ENCODE measurements at places on chromosomes 1 and 21. TPM values are rescaled to one million over a fixed set of nuclear protein-coding genes. Genes with fewer than 3 reads are reported as not detected.

The RNF186 gene
- total RNA-seq, result not detected

DNA sequence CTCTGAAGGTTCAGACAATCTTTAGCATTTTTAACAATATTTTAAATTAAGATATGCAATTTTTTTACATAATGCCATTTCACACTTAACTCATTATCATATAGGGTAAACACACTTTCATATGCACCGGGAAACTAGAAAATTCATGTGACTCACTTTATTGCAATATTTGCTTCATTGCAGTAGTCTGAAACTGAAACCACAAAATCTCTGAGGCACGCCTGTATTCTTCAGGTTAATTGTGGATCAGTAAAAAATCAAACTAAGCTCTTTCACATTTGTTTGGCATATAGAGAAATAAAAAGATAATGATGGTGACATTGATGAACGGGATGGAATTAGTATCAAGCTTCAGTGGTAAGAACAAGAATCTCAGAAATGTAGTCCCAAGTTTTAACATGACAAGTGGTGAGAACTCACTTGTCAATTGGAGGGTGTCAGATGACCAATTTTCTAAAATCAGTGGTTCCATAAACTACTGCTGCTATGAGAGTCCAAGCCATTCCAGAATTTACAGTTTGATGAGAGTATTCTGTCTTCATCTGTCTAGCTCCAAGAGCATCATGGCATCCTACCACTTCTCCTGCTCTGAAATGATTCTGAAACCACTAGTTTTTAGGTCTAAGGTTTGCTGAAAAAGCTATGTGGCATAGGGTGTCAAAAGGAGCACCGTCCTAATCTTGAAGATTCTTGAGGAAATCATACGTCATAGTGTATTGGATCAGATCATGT is 281.0 kb downstream of the PTPRC start:
- DNase-seq, result no peak

- no peak for DNase-seq
These were observed 145.0 kb upstream of the TIAM1 start for GRCh38 chr21:31489014-31489413.

DNA sequence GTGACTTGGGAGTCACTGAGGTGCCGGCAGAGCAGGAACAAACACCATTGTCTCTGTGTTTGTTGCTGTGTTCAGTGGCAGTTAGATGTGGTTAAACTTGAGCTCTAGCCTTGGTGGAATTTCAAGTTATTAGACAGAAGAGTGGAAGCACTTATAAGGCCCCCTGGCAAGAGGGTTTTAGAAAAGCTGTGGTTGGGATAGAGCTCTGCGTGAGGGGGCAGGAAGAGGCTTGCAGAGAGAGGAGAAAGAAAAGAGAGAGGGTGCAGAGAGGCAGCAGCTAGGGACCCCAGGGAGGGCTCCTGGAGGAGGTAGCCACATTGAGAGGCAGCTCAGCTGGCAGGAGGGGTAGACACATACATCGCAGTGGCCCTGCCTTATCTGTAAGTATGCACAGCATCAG is 128.2 kb downstream of the GALNT2 start:
- DNase-seq, result no peak

GRCh38 chr1:37858931-37859506 is 373 bp downstream of the MTF1 start:
- no peak for DNase-seq

DNA sequence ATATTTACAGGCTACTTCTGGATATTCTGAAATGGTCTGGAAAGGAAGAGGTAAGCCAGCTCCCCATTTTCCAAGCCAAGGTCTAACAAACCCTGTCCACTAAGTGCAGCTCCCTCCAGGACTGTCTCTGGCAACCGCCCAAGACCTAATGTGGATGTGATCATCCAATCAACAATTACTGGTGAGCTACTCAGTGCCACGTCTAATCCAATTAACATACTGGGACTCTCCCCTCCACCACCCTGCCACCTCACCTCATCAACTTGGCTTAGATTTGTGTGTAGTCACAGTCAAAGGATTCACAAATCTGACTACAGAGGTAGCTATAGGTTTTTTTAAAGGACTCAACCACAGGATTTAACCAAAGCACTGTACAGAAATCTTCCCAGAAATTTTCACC is 25.4 kb upstream of the S100A7 start:
- DNase-seq, result no peak

GRCh38 chr1:230278871-230279582 is 147.1 kb downstream of the PGBD5 start:
- no peak for DNase-seq

The SPRR1A gene
- total RNA-seq, result not detected

- DNase-seq, result no peak
These were observed 37.7 kb downstream of the PIK3C2B start for GRCh38 chr1:204456826-204457442.

The CASQ1 gene
- total RNA-seq, result 129 TPM

- DNase-seq, result no peak
These were observed 149.5 kb upstream of the VAMP3 start for GRCh38 chr1:7621334-7622219.

GRCh38 chr1:29629401-29629800 is 393.1 kb downstream of the PTPRU start:
- no peak for DNase-seq

DNA sequence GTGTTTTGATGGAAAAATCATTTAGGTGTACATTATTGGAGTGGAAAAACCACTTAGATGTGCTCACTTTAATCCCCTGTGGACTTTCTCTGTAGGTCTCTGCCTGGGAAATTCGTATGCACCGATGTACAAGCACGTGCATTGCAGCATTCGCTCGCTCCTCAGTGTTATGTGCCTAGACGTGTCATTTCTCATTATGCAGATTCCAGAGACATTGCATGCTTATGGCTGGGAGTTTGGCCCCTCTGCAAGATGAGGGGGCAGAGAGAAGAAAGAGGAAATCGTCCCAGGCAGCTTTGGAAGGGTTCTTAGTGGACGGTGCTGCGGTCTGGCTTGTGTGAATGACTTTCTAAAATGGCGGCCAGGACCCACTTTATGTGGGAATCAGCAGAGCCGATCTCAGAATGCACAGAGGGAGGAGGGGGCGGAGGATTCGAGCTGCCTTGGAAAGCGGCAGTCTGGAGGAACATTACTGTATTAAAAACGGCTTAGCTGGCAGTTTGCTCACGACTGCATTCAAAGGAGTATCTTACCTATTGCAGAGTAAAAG is 2.3 kb downstream of the SPEN start:
- DNase-seq, result peak; percentile 43

The ANKRD34A gene
- 1.7 TPM for total RNA-seq

DNA sequence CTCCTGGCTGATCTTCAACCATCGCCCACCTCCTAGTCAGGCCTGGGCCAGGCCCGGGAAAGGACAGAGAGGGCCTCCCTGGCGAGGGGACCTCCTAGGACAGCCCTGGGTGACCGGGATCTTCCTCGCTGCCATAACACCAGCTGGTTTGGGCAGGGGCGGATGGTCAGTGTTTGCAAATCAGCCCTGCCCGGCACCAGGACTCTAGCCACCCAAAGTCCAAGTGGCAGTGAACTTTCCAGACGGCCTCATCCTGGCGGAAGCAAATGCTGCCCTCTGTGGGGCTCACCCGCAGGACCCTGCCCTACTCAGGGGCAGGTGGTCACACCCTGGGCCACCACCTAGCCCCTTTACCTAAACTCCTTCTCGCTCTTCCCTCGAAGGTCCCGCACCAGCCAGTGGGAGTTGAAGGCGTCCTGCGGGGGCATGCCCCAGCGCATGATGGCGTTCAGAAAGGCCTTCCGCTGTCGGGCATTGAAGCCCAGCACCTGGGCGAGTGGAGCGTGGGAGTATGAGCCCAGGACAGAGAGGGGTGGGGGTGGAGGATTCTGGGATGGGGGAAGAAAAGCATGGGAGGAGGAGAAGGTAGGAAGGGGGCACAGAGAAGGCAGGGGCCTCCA is 55.3 kb downstream of the CHD5 start:
- no peak for DNase-seq

The LCE1B gene
- not detected for total RNA-seq

- peak; percentile 37 for DNase-seq
These were observed 38.6 kb upstream of the GPR137B start for GRCh38 chr1:236103646-236104218.

The CR1L gene
- not detected for total RNA-seq

DNA sequence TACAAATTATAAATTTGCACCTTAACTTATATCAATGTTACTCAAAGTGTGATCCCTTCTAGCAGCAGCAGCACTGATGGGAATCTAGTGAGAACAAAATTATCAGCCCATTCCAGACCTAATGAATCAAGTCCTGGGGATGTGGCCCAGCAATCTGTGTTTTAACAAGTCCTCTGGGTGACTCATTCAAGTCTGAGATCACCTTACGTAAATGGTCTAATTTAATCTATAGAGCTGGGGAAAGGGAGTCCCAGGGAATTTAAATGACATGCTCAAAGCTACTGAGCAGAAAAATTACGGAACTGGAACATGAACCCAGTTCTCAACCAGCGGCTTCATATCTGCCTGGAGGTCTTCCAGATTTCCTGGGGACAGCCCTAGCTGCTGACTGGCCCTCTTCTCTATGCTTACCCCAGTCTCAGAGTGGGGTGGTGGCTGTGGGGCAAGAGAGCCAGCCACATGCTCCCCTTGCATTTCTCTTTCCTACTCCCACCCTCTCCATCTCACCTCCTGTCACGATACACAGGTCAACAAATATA is 220.0 kb downstream of the TM2D1 start:
- no peak for DNase-seq

DNA sequence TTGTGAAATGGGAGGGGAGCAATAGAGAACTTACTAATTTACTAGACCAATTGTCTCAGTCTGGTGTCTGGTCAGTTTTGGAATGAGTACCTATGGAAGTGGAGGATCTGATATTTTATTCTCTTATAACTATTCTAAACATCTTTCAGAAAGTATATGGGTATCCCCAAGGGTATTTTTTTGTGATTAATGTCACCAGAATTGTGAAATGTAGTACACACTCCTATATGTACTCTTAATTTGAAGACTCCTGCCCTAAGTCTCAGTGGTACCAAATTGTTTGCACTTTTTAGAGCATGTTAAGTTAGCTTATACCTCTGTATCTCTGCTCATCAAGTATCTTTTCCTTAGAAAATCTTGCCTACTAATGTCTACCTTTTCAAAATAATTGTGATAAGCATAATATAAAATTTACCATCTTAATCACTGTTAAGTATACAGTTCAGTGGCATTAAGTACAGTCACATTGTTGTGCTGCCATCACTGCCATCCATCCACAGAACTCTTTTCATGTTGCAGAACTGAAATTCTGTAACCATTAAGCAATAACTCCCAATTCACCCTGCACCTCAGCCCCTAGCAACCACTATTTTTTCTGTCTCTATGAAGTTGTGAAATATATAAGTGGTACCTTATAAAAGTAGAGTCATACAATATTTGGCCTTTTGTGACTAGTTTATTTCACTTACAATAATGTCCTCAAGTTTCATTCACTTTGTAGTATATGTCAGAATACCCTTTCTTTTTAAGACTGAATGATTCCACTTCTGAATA is 40.5 kb downstream of the SLC30A7 start:
- DNase-seq, result no peak

The SPATA46 gene
- total RNA-seq, result not detected

DNA sequence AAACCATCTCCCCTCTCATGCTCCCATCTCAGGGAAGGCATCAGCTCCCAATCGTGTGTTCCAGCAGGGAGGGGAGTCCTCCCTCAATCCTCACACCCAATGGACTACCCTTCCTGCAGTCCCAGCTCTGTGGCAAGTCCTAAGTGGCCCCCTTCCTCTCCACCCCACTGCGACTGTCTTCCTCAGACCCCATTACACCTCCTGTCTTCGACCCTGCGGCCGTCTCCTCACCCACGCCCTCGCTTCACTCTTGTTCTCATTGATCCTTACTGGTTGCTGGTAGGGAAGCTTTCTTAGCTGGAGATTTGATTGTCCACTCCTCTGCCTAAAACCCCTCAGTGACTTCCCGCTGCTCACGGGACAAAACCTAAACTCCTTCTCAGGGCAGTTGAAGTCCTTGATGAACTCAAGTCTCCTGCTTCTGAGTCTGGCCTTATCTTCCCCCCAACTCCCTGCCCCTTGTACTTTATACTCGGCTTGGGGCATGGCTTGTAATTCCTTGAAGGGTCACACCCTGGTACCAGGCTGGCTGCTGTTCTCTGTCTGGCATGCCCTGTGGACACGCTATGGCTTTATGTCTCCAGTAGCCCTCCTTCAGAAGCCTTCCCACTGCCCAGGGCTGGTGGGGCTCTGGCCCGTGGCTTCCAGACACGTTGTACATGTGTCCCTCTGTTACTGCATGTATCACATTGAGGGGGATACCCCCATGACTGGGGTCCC is 2.3 kb upstream of the EPS8L3 start:
- peak; percentile 8 for DNase-seq

The SH2D5 gene
- not detected for total RNA-seq

Measured in heart left ventricle (tissue), 16 donors.